ENCODE measurements at places on chromosomes 12 and 14. TPM values are rescaled to one million over a fixed set of nuclear protein-coding genes. Genes with fewer than 3 reads are reported as not detected.
A peak's percentile ranks its signal among the peaks of the same experiment; 100 is the strongest.

DNA sequence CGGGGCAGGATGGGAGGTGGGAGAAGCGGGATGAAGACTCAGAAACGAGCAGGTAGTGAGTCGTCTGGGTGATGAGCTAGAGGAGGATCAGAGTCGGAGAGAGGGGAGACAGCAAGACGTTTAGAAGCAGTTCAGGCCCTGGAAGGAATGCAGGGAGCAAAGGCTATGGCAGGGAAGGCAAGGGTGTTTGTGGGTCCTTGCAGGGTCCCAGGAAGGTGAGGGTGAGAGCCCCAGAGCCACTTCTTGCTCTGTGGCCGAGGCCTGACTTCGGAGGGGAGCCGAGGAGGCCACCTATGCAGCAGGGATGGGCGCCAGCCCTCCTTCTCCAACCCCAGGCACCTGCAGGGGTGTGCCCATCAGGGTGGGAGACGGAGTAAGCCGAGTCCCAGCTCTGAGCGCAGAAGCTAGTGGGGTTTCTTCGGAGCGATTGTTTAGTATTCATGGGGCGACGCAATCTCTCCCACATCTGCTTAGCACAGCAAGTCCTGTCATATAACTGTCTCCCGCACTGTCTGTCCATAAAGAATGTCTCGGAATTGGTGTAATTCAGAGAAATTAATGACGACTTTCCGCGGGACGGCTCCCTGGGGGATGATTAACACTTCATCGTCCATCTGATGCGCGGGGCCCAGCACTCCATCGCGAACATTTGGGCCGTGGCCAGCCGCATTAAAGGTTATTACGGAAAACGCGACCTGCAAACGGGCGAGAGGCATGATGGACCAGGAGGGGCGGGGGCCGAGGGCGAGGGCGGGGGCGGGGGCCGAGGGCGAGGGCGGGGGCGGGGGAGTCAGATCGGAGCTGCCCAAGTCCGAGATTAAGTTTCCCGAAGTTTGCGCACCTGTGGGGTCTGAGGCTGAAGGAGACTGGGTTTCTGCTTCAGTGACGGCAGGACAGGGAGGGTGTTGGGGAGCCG lies 12.2 kb upstream of the CALCOCO1 start:
- peaks cover 20% of the 10 kb centered on the region for H3K4me1 ChIP-seq
- no peak overlapping the region for H3K27ac ChIP-seq
- no peak for DNase-seq
- no peaks in the 10 kb centered on the region for H3K36me3 ChIP-seq
- H3K4me3 ChIP-seq, result peak overlapping the region; percentile 80
- no peaks in the 10 kb centered on the region for H3K27me3 ChIP-seq

DNA sequence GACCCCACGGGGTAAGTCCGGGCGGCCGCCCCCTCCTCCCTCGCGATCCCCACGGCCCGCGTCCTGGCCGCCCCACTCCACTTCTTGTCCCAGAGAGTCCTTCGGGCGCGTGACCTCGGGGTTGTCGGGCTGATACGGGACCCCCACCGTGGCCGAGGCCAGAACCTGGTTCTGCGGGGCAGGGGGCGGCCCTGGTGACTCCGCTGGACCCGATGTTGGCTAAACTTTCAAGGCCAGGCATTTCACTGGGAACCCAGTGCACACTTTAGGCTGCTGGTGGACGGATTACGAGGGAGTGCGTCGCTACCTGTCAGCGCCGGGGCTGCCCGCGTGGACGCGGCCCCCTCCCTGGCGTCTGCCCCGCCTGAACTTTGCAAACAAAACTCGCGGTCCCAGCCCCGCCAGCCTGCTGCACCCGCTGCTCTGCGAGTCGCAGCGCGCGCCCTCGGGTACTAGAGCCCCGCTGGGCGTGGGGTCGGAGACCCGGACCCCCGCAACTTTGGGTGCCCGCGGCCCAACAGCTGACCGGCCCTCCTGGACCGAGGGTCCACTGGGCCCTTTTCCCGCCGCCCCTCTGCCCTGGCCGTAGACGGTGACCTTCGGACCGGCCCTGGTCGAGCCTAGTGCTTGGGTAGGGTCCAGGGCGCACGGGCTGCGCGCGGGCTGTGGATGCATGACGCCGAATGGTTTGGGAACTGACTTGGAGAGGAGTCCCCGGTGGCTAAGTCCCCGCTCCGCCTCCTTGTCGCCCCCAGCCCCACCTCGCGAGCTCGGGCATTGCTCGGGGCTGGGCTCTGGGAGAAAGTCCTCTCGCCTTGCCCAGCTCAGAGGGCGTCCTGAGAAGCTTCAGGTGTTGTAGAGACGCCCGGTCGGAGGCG lies 624 bp downstream of the RIN3 start:
- H3K27me3 ChIP-seq, result peaks cover 34% of the 10 kb centered on the region
- H3K27ac ChIP-seq, result no peak overlapping the region
- no peak for DNase-seq
- H3K36me3 ChIP-seq, result no peaks in the 10 kb centered on the region
- H3K4me3 ChIP-seq, result peak overlapping the region; percentile 84

GRCh38 chr12:108711489-108712164 lies 19.7 kb downstream of the CORO1C start:
- no peak overlapping the region for H3K4me3 ChIP-seq
- no peaks in the 10 kb centered on the region for H3K27me3 ChIP-seq
- peaks cover 31% of the 10 kb centered on the region for H3K4me1 ChIP-seq
- peaks cover 1% of the 10 kb centered on the region for H3K36me3 ChIP-seq
- no peak overlapping the region for H3K27ac ChIP-seq

- DNase-seq, result no peak
- peaks cover 9% of the 10 kb centered on the region for H3K27me3 ChIP-seq
- H3K36me3 ChIP-seq, result no peaks in the 10 kb centered on the region
- no peak overlapping the region for H3K4me3 ChIP-seq
- no peaks in the 10 kb centered on the region for H3K4me1 ChIP-seq
- no peak overlapping the region for H3K27ac ChIP-seq
Measured at GRCh38 chr14:95964901-95965300, 74.3 kb upstream of the C14orf132 start.

DNA sequence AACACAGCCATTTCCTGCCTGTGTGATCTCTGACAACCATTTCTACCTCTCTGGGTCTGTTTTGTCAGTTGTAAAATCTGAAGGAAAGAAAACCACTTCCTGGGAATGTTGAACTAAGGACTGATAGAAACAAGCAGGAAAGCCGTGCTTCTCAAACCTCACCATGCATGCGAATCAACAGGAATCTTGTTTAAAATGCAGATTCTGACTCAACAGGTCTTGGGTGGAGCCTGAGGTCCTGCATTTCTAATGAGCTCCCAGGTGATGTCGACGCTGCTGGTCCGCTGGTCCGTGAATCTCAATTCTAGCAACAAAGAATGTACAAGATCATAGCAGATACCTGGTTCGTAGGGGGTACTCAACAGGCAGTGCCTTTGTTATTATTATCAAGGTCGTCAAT lies 38.0 kb upstream of the GPATCH2L start:
- peaks cover 38% of the 10 kb centered on the region for H3K27me3 ChIP-seq
- peaks cover 6% of the 10 kb centered on the region for H3K4me1 ChIP-seq
- no peak for DNase-seq
- H3K27ac ChIP-seq, result no peak overlapping the region
- no peak overlapping the region for H3K4me3 ChIP-seq

DNA sequence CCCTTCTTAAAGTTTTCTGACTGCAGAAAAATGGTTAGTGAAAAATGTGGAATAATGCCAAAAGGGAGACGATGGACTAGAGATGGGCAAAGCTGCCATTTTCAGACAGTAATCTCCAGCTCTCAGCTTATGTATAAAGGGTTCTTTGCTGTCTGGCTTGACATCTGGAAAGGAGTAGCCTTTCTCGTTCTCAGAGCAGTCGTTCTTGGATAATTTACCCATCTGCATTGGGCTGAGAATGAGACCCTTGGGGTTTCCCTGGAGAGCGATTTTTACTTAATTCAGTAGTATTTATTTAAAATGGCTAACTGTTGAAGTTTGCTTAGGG lies 1.2 kb downstream of the NUDT4 start:
- DNase-seq, result no peak
- peaks cover 13% of the 10 kb centered on the region for H3K36me3 ChIP-seq
- H3K4me3 ChIP-seq, result peak overlapping the region; percentile 99
- peaks cover 41% of the 10 kb centered on the region for H3K4me1 ChIP-seq
- H3K27ac ChIP-seq, result peak overlapping the region; percentile 95
- H3K27me3 ChIP-seq, result no peaks in the 10 kb centered on the region

DNA sequence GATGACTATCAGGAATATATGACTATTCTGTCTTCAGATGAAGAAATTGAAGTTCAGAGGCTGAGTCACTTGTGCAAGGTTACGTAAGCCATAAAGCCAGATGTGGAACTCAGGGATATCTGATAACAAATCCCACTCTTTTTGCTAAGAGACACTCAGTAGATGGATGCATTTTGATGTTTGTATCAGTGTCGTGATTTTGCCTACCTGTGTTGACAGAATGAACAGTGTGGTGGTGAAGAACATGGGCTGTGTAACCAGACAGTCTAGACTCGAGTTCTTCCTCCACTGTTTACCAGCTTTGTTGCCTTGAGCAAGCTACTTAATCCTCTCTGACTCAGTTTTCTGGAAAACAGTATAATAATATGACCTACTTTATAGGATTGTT lies 93.9 kb downstream of the DAAM1 start:
- H3K4me3 ChIP-seq, result no peak overlapping the region
- H3K36me3 ChIP-seq, result peaks cover 41% of the 10 kb centered on the region
- H3K27me3 ChIP-seq, result no peaks in the 10 kb centered on the region

DNA sequence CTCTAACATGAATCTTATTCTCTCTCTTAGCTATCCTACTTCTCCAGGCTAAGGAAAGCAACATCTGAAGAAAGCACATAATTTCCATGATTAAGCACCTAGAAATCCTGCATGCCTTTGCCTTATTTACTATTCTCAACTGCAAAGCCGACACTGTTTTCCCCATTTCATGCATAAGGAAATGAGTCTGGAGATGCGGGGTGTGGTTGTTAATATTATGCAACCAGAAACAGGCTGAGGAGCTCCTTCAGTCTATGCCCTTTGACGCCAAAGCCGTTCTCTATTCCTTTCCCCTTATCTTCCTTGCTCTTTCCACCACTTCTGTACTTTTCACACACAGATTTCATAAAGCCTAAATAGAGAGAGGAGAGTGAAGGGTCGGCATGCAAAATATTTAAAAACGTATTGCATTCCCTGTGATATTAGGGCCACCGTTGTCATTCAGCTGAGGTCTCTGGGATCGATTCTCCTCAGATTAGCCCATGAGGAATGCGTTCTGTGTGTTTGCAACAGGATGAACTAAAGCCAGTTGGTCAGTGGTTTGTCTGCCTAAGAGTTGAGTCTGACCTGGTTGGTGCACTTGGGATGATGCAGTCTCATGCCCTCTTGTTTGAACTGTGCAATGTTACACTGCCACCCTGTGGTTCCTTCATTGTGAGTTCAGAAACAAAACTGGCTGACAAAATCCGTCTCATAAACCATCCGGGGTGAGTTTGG lies 53.1 kb upstream of the PLEKHG7 start:
- H3K27me3 ChIP-seq, result peaks cover 8% of the 10 kb centered on the region
- DNase-seq, result no peak
- no peak overlapping the region for H3K27ac ChIP-seq
- H3K36me3 ChIP-seq, result no peaks in the 10 kb centered on the region

DNA sequence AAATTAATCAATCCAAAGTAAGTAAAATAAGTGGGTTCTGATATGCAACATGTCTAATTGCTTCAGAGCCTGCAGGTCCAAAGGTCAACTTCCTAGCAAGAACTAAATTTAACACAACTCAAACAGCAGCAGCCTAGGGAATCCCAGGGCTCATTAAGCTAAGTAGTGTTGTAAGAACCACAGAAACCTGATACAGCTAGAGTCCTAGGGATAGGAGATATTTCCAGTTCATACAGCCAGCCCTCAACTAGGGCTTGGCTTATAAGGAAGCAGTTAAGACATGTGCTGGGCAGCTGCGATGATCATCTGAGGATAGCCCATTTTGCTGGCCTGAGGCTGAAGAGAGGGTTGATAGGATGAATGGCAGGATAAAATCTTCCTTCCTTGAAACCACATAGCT lies at the start of gene OR4Q3:
Gene OR4Q3 (plus strand): TSS at position 316 of the 400 bp plus-strand sequence.
- H3K36me3 ChIP-seq, result no peaks in the 10 kb centered on the region
- no peaks in the 10 kb centered on the region for H3K4me1 ChIP-seq
- DNase-seq, result no peak

- no peak overlapping the region for H3K4me3 ChIP-seq
- H3K4me1 ChIP-seq, result no peaks in the 10 kb centered on the region
- DNase-seq, result no peak
- no peaks in the 10 kb centered on the region for H3K27me3 ChIP-seq
Measured at GRCh38 chr12:44677724-44678123, 198.4 kb downstream of the NELL2 start.

DNA sequence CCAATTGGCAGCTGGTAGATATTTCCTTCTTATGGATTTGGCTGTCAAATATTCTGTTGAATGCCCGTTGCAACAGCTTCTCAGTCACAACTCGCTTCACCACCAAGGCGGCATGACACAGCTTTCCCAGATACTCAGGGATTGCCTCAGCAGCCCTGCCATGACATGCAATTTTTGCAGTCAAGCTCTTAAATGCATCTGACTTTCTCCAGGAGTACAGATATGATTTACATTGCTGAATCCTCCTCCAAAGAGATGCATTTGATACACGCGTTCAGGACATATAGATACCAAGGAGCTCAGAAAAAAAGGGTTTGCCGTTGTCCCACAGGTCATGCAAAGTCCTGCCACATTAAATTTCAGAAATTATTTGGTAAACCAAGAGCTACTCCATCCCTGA lies 6.5 kb downstream of the KRT5 start:
- no peak overlapping the region for H3K4me3 ChIP-seq
- H3K27ac ChIP-seq, result no peak overlapping the region
- no peaks in the 10 kb centered on the region for H3K36me3 ChIP-seq
- peaks cover 9% of the 10 kb centered on the region for H3K27me3 ChIP-seq
- no peak for DNase-seq
- H3K4me1 ChIP-seq, result no peaks in the 10 kb centered on the region

- peaks cover 32% of the 10 kb centered on the region for H3K4me1 ChIP-seq
- peak overlapping the region; percentile 3 for H3K27ac ChIP-seq
- H3K36me3 ChIP-seq, result peaks cover 4% of the 10 kb centered on the region
- no peak overlapping the region for H3K4me3 ChIP-seq
Measured at GRCh38 chr12:50569876-50570275, 65.1 kb downstream of the DIP2B start.

GRCh38 chr14:92427096-92427495 lies 86.5 kb upstream of the RIN3 start:
- H3K36me3 ChIP-seq, result no peaks in the 10 kb centered on the region
- no peaks in the 10 kb centered on the region for H3K4me1 ChIP-seq
- H3K4me3 ChIP-seq, result no peak overlapping the region
- DNase-seq, result no peak

DNA sequence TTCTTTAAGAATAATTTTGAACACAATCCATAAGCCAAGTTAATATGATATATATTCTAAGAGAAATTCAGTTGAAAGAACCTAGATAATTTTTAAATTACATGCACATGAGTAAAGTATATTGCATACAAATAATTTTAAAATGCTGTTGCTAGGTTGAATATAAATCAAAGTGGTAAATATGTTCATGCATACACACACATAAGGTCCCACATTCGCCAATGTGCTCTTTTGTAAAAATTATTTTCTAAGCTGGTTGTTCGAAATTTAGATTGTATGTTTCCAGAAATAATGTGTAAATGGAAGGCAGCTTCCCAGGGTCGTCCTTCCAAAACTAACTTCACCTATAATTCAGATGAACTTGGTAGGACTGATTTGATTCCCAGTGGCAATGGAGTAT lies 173.7 kb upstream of the CCDC196 start:
- H3K36me3 ChIP-seq, result no peaks in the 10 kb centered on the region
- no peaks in the 10 kb centered on the region for H3K4me1 ChIP-seq
- H3K27me3 ChIP-seq, result no peaks in the 10 kb centered on the region
- DNase-seq, result no peak
- no peak overlapping the region for H3K27ac ChIP-seq

GRCh38 chr14:64394977-64395633 lies 7.0 kb downstream of the MTHFD1 start:
- no peak overlapping the region for H3K27ac ChIP-seq
- H3K27me3 ChIP-seq, result no peaks in the 10 kb centered on the region
- H3K4me3 ChIP-seq, result no peak overlapping the region
- H3K36me3 ChIP-seq, result peaks cover 35% of the 10 kb centered on the region

The FOXN4 gene
- 2.0 TPM for total RNA-seq

The ERC1 gene
- total RNA-seq, result 62.8 TPM

The CLEC4C gene
- total RNA-seq, result not detected

The MFAP5 gene
- 1.4 TPM for total RNA-seq
